ENCODE measurements at places on chromosomes 1 and 21.

DNA sequence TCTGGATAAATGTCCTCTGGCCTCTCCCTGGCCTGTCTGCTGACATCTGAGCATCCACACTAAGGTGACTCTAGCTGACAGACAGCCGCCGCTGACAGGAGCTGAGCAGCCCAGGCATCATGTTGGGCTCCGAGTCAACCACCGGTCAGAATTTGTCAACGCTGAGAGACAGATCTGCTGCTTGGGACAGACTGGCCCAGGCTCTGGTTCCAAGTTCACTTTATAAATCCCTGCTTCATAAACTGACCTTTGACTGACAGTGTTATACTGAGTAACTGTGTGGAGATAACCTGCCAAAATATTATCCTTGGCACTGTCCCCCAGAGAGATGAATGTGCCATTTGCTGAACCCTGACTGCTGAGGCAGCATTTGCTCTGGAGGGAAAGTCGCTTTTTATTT, 616.7 kb downstream of the NPHP4 start:
- no peak for DNase-seq

- DNase-seq = no peak
Observed at GRCh38 chr21:31658053-31658452, 1.4 kb upstream of the SOD1 start.

DNA sequence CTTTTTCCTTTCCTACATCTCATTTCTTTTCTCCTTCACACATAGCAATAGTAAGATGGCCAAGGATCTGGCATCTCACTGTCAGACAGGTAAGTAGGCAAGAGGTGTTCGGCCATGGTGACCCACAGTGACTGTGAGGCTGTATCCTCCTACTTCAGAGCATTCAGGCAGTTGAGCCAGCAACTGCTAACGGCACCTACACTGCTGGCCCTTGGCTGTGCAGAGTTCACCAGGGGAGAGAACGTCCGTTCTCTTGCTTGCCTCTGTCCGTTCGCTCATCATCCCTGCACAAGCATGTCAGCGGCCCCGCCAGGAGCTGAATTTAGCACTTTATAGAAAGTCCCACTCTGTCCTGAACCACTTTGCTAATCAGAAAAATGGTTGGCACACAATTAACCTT, 113.6 kb downstream of the GREM2 start:
- DNase-seq = no peak

- DNase-seq = no peak
Observed at GRCh38 chr1:171251042-171251951, 3.0 kb downstream of the FMO1 start.

GRCh38 chr1:163161841-163162240, 40.9 kb downstream of the RGS5 start:
- no peak for DNase-seq

- DNase-seq = no peak
Observed at GRCh38 chr1:109718495-109718894, 6.4 kb downstream of the GSTM5 start.

GRCh38 chr1:223479718-223480425, 86.7 kb downstream of the CCDC185 start:
- DNase-seq = no peak

DNA sequence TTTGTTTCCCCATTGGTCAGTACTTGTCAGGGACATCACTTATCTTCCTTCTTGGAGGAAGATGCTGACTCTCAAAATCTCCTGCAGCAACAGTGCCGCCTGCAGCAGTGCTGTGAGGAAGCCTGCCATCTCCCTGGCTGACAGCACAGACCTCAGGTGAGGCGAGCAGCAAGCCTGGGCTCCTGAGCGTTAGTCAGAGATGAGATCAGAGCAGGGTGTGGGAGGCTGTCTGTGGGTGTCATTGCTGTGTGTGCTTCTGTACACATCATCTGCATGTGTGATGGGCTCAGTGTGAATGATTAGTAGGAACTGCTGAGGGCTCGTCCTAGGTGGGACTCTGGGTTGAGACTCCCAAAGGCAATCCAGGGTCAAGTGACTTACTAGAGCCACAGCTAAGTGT, 6.1 kb downstream of the STRIP1 start:
- DNase-seq = peak; percentile 11

GRCh38 chr1:215001419-215002021, 81.0 kb upstream of the KCNK2 start:
- no peak for DNase-seq

DNA sequence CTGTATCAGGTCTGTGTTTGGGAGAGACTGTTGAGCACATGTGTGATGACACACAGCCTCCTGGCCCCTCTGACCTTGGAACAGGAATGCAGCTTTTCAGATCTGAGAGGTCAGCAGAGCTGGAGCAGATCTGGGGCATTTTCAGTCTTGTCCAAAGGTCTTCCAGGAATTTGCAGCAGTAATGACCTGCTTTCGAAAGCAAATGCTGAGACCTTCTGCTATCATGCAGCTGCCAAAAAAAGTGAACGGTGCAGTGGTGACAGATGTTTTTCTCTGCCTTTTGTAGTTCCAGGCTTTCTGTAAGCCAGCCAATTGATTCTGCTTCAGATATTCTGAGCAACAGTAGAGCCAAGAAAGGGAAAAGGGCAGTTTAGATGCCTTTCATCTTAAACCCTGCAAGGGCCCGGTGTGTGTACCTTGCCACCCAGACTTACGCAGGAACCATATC, 137.8 kb upstream of the COA6 start:
- no peak for DNase-seq

DNA sequence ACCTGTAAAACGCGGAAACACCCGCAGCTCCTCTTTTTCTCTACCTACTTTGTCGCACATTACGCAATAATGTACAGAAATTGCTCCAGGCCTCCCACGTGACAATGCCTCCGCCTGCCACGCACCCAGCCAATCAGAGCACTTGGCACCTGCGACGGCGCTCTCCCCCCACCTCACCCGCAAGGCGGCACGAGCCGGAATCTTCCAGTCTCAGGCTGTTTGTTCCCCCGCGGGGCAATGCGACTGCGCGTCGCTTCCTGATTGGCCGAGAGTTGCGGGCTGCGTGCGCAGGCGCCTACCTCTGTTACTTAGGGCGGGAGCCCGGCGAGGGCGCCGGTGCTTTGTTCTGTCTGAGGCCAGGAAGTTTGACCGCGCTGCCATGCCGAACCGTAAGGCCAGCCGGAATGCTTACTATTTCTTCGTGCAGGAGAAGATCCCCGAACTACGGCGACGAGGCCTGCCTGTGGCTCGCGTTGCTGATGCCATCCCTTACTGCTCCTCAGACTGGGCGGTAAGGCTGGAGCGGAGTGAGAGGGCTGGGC, at the start of gene MAEL:
TSS of gene MAEL (plus strand) at position 307 of the 542 bp plus-strand sequence. CDS start at position 380, 73 bp downstream.
- DNase-seq = no peak

DNA sequence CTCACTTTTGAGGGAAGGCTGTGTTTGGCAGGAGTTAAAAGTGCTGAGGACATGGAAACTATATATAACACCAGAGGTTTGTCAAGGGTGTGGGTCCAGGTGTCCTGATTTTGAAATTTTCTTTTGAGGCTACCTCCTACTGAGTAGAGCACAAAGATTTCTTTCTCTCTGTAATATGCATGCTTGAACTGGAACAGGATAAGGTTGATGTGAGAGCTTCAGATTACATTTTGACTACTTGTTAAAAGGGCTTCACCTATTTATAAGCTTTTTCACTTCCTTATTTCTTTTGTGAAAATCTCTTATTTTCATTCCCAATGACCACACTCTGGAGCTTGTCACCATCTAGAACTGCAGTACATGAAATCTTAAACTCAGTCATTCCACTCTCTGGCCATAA, 59.8 kb upstream of the PLA2G4A start:
- DNase-seq = no peak

DNA sequence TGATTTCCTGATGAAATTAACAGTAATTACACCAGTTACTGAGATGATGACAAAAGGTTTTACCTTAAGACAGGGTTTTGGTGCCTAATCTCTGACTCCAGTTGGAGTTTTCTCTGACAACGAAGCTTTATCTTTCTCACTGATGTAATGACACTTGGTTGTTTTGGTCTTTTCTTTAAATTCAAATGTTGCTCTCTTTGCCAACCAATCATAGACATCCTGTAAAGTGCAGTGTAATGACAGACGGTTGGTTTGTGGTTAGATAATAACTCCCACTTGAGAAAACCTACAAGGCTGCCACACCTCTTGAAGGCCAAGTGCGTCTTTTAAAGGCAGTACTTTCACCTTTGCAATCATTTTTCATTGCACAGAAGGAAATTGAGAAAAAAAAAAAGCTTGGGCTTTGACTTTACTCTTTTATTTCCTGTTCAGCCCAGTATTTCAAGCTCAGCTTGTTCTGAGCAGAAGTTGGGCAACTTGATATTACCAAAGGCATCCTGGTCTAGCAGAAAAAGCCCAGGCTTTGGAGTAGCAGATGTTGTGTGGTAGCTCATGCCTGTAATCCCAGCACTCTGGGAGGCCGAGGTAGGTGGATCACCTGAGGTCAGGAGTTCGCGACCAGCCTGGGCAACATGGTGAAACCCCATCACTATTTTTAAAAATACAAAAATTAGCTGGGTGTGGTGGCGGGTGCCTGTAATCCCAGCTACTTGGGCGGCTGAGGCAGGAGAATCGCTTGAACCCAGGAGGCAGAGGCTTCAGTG, 14.9 kb downstream of the PDIK1L start:
- DNase-seq = no peak

- no peak for DNase-seq
Observed at GRCh38 chr1:221712198-221712684, 29.6 kb downstream of the DUSP10 start.

GRCh38 chr1:234707641-234708040, 97.7 kb upstream of the IRF2BP2 start:
- no peak for DNase-seq

DNA sequence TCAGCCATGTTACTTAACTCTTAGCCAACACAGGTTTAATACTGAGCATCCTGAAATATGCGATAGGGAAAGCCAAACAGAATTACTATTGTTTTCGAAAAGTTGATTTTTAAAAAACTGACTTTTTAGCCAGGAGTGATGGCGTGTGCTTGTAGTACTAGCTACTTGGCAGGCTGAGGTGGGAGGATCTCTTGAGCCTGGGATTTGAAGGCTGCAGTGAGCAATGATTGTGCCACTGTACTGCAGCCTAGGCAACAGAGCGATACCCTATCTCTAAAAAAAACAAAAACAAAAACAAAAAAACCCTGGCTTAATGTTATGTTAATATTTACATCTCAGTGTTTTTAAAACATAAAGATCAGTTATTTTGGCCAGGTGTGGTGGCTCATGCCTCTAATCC, 16.7 kb downstream of the NMNAT1 start:
- no peak for DNase-seq

DNA sequence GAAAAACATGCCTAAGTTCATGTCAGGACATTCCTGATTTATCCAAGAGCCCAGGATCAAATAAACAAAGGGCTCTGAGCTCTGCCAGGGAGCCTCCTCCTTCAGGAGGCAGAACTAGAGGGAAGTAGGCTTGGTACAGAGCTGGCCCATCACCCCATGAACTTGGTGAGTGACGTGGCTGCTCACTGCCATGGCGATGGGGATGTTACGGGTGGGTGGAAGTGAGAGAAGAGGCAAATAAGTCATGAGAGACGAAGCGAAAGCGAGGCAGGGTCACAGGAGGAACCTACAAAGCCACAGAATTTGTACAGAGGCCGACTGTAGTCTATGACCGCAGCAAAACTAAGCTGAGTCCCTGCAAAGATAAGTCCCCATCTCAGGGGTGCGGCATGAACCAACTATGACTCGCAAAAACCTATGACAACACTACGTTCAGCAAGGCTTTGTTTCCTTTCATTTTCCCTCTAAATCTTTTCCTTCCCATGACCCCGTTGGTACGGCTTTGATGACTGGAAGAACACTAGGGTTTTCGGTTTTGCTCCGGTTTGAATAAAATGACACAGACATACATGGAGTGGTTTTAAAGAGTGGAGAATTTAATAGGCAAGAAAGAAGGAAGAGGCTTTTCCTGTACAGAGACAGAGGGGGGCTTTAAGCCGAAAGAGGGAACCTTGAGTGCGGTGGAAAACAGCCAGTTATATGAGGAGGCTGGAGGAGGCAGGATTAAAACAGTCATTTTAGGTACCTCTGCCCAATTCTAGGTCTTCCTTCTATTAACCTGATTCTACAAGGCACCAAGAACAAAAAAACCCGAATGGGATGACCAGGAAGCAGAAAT, 74.1 kb downstream of the CD46 start:
- peak; percentile 67 for DNase-seq

DNA sequence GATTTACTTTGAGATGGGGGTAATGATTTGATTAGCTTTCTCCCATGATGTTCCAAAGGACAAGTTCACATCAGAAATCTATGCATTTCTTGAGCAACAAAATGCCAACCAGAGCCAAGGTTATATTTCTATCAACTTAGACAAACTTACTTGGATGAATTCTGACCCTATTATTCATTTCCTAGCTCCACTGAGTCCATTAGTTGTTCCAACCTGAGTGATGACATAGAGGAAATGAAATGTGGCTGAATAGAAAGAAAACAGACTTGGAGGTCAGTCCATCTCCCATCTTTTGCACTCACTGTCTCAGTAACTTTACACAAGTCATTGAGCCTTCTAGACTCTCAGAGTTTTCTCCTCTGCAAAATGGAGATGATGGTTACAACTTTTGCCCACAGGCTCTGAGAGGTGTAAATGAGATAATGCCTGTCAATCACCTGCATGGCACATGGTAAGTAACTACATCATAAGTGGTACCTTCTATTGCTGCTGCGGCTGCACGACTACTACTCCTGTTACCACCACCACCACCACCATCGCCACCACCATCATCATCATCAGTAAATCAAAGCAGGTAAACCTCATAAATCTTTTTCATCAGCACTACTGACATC, 98.2 kb downstream of the PTPN14 start:
- DNase-seq = no peak

GRCh38 chr1:24980836-24981630, 51.0 kb upstream of the RUNX3 start:
- no peak for DNase-seq
